ENCODE measurements at places on chromosomes 1 and 21.

- DNase-seq = no peak
Observed at GRCh38 chr1:109065137-109065536, 10.7 kb downstream of the TAF13 start.

- DNase-seq = no peak
Observed at GRCh38 chr1:157110686-157111085, 11.1 kb upstream of the ETV3L start.

GRCh38 chr21:45995686-45996179, 14.2 kb downstream of the COL6A1 start:
- DNase-seq = no peak

DNA sequence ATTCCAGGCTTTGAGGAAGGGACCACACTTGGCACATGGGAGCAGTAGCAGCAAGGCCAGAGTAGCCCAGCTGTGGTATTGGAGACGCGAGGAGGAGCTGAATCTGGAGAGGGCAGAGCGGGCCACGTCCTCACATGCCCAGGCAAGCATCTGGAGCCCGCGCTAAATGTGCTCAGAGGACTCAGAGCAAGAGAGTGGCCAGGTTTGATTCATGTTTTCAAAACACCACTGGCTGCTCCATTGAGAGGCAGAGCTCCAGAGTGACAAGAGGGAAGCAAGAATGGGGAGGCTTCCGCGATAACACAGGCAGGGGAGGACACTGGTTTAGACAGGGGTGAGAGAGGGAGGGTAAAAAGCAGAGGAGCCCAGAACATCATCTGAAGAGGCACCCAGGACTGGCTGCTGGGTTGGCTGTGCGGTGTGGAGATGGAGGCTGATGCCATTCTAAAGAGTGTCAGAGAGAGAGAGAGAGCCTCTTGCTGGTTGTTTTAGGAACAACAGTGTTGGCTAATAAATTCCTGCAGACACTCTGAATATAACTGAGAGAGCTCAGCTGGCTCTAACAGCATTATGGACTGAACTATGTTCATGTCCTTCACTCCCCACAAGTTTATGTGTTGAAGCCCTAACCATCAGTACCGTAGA, 32.3 kb downstream of the RCAN1 start:
- no peak for DNase-seq

- no peak for DNase-seq
Observed at GRCh38 chr1:18946550-18947381, 9.7 kb downstream of the IFFO2 start.

DNA sequence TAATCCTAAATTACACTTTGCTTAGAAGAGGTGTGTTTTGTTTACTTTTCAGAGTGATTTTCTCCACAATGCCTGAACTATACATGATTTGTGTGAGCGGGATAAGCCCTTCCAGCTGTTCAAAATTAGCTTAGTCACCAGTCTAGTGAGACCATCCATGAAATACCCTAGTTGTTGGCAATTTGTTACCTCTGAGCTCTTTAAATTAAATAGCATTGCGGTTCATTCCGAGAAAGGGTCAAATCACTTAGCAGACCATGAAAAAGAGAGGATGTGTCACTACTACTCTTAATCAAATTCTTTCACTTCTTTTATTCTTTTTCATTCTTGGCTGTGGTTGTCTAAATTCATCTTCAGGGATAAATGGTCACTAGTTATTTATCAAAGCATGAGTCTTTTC, 11.9 kb upstream of the VAV3 start:
- DNase-seq = no peak

- DNase-seq = no peak
Observed at GRCh38 chr1:10866321-10867093, 70.1 kb upstream of the CASZ1 start.

DNA sequence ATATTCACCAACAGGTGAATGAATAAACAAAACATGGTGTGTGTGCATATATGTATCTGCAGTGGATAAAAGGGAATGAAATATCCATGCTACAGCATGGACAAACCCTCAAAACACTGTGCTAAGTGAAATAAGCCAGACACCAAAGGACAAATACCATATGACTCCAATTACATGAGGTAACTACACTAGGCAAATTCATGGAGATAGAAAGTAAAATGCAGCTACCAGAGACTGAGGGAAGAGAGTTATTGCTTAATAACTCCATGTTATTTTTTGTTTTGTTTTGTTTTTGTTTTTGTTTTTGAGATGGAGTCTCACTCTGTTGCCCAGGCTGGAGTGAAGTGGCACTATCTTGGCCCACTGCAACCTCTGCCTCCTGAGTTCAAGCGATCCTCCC, 2.4 kb downstream of the ITLN1 start:
- no peak for DNase-seq

DNA sequence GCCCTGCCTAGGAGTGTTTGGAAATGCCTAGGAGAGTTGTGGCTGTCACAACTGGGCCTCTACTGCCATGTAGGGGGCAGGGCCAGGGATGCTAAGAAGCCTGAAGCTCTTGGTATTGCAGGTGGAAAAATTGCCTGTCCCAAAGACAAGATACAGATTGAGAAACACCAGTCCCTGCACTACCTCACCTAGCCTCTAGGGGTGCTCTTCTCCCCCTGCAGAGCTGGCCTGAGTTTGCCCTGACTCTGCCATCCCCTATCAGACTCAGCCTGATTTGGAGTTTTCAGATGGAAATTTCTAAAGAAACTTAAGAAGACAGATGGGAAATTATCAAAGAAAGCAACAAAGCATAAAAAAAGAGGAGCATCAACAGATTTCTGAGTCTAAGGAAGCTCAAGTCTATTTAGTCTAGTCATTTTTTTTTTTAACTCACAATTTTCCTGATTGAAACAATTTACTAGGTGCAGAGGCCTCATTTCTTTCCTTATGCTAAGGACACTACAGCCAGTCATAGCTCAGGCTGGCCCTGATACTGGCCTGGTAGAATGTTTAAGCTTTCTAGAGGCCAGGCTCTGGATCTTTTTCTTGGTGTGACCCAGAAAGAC, 61.4 kb upstream of the LRRN2 start:
- peak; percentile 38 for DNase-seq

DNA sequence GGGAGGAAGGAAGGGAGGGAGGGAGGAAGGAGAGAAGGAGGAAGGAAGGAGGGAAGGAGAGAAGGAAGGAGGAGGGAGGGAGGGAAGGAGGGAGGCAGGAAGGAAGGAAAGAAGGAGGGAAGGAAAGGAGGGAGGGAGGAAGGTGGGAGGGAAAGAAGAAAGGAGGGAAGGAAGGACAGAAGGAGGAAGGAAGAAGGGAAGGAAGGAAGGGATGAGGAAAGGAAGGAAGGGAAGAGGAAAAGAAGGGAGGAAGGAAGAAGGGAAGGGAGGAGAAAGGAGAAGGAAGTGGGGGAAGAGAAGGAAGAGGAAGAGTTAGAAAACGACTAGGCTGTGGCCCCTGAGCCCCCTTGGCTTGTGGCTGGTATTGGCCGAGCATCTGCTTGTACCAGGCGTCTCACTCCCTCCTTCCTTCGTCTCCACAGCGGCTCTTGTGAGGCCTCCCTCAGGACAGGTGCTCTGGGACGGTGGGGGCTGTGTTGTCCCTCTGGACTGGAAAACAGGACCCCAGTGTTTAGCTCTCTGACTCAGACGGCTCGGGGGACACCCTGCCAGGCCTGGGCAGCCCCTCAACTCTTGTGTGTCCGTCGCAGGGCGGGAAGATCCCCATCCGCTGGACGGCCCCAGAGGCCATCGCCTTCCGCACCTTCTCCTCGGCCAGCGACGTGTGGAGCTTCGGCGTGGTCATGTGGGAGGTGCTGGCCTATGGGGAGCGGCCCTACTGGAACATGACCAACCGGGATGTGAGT, 36.2 kb upstream of the C1QA start:
- no peak for DNase-seq

- no peak for DNase-seq
Observed at GRCh38 chr1:87495870-87496269, 167.2 kb downstream of the LMO4 start.

DNA sequence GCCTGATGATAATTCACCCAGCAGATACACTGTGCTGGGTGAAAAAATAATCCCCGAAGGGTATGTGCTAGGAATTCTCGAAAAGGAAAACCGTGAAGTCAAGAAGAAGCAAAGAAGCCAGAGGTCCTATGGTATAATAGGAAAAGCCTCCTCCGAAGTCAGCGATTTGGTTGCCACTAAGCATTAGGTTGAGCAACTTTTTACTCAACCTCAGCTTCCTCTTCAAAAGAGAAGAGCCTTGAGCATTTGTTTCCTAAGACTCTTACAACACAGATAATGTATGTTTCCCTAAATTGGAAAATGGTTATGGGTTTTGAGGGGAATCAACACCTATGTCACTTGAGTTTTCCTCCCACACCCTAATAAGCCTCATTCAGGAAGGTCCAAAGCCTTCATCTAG, 21.3 kb upstream of the MNDA start:
- no peak for DNase-seq

GRCh38 chr1:238360474-238360873, 469.8 kb upstream of the ZP4 start:
- no peak for DNase-seq

DNA sequence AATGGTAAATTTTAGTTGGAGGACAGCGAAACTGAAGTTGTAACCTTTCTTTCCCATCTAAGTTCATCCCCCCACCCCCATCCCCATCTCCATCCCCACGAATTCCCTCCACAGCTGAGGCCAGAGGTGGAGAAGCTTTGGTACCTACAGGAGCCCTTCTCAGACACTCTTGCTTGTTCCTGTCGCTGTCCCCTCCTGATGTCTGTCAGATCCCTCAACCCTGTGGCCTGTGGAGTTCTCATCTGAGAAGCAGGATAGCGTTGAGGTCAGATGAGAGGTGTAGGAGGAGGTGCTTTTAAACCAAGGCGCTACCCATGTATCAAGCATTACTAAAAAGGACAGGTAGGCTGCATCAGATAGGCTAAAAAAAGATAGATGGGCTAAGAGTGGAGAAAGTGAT, 769 bp downstream of the NTPCR start:
- DNase-seq = no peak

DNA sequence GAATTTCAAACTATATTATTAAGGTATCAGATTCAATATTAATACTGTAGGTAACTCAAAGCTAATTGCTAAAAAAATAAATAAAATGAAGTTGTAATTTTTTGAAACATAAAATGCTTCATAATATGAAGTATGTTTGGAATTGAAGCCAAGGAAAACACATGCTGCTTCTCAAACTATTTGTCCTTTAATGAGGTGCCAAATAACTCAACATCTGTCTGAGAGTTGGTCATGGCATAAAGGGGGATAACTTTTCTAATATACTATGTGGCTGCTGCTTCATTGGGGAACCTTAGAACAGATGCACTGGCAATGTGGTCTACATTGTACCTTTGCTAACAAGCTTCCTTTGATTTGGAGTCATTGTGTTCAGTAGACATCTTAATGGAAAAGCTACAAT, 96.7 kb downstream of the PDE4B start:
- DNase-seq = no peak

DNA sequence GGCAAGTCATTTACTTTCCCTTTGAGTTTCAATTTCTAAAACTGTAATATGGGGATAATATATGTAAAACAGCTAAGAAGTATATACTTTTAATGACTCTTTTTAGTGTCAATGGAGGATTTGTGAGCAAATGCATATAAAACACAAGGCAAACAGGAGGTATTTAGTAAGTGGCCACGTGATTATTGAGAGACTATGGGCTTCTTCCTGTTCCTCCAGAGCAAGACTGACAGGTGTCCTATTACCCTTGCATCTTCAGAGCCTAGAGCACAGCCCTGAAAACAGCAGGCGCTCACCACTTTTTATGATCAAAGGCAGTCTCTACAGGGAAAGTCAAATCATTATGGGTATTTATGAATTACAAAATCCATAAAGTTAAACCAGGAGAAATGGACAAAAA, 941 bp upstream of the ROR1 start:
- DNase-seq = no peak

- DNase-seq = no peak
Observed at GRCh38 chr21:41180752-41181151, 12.8 kb downstream of the BACE2 start.

DNA sequence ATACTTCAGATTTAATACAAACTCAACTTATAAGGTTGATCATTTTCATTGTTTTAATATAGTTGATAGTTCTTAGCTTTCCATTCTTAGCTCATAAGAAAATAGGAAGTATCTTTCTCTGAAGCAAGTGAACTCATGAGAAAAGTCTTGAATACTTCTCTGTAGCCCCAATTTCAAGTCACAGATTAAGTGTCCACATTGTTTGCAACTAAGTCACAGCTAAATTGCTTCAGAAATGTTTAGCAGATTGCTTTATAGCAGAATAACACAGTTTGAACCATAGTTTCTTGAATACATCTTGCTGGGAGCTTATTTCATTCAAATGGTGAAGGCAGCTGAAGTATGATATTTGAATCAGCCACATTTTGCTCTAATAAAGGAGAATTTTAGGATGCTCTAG, 10.6 kb upstream of the PKN2 start:
- no peak for DNase-seq

GRCh38 chr1:83958704-83959103, 40.2 kb downstream of the TTLL7 start:
- DNase-seq = no peak

- DNase-seq = no peak
Observed at GRCh38 chr1:66938613-66939012, 13.8 kb downstream of the MIER1 start.

GRCh38 chr1:19400875-19401534, 84.3 kb downstream of the CAPZB start:
- DNase-seq = no peak

All from progenitor cell of endocrine pancreas (in vitro differentiated cells).